ENCODE measurements at places on chromosomes 11 and 22. TPM values are rescaled to one million over a fixed set of nuclear protein-coding genes. Genes with fewer than 3 reads are reported as not detected.

Gene CDC42BPG
- total RNA-seq = 9.7 TPM

Gene CHRM4
- total RNA-seq = 2.8 TPM

Gene CARNS1
- total RNA-seq = 9.0 TPM

Gene MS4A8
- total RNA-seq = not detected

Gene PLAAT3
- 3.7 TPM for total RNA-seq

Gene CLDN5
- not detected for total RNA-seq

Gene CD3D
- total RNA-seq = 290 TPM

Gene C11orf91
- total RNA-seq = 0.95 TPM

Gene C11orf42
- total RNA-seq = not detected

Gene MUC2
- 1.4 TPM for total RNA-seq

Measured in T-cell (primary cell).